Activated CD8-positive, alpha-beta memory T cell treated with anti-CD3 and anti-CD28 coated beads, Interleukin-2, amount 10 ng/mL, durations not matched to agents 7 days and 5 days (primary cell): ENCODE measurements at places on chromosomes 7 and 10. TPM values are rescaled to one million over a fixed set of nuclear protein-coding genes. Genes with fewer than 3 reads are reported as not detected.

Gene ASB10
- not detected for total RNA-seq

Gene VPS37D
- total RNA-seq: not detected

Gene RBM20
- total RNA-seq: 0.06 TPM

DNA sequence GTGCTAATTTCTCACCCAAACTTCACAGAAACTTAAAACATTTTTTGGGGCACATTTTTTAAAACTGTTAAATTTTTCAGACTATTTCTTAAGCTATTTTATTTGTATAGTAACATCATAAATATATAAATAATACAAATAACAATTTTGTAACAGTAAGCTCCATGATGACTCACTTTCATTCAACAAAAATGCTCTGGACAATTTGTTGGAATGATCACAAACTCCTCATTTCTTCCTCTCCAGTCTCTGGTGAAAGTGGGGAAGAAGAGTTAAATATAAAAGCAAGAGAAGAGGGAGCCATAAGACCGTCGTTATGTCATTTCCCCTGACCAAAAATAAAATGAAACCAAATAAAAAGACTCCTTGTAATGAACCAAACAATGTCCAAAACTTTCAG lies 162.4 kb downstream of the AGMO start:
- no peak overlapping the region for H3K4me3 ChIP-seq
- H3K4me1 ChIP-seq: no peaks in the 10 kb centered on the region
- no peaks in the 10 kb centered on the region for H3K36me3 ChIP-seq
- H3K27ac ChIP-seq: no peak overlapping the region

Gene CYP26C1
- 0.18 TPM for total RNA-seq

- no peaks in the 10 kb centered on the region for H3K4me1 ChIP-seq
- no peak overlapping the region for H3K27ac ChIP-seq
- H3K36me3 ChIP-seq: no peaks in the 10 kb centered on the region
Observed at GRCh38 chr7:18590744-18591340, 95.3 kb downstream of the HDAC9 start.

GRCh38 chr10:49645417-49645816 lies 31.6 kb downstream of the CHAT start:
- no peak overlapping the region for H3K4me3 ChIP-seq
- no peaks in the 10 kb centered on the region for H3K36me3 ChIP-seq
- H3K27me3 ChIP-seq: peaks cover 21% of the 10 kb centered on the region

DNA sequence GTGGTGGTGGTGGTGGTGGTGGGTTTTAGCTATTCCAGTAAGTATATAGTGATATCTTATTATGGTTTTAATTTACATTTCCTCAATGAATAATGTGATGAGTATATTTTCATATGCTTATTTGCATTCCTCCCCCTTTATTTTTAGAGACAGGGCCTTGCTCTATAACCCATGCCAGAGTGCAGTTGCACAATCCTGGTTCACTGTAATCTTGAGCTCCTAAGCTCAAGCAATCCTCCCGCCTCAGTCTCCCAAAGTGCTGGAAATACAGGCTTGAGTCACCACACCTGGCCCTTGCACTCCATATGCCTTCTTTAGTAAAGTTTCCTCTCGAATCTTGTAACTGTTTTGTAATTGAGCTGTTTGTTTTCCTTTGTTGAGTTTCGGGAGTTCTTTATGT lies 577.7 kb upstream of the AUTS2 start:
- H3K27ac ChIP-seq: no peak overlapping the region
- H3K4me3 ChIP-seq: no peak overlapping the region
- H3K4me1 ChIP-seq: no peaks in the 10 kb centered on the region
- no peak for DNase-seq

DNA sequence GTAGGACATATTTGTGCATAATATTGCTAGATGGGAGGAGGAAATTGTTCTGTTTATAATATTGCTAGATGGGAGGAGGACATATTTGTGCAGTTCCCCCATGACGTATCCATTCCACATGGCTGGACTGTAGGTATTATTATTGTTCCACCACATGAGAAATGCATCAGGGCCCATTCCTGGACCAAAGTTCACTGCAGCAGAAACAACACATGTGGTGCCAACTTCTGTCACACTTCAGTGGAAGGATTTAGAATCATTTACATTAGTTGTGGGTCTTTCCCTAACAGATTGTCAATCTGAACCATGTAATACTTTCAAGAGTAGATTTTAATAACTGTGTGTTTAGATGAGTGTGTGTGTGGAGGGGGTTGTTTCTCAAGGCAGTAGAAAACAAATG lies 32.7 kb upstream of the MACC1 start:
- peaks cover 3% of the 10 kb centered on the region for H3K27me3 ChIP-seq
- DNase-seq: no peak

Gene MYL10
- not detected for total RNA-seq
